ENCODE measurements at places on chromosomes 7 and 10.
A peak's percentile ranks its signal among the peaks of the same experiment; 100 is the strongest.

- DNase-seq, result no peak
These were observed 8.2 kb downstream of the VIPR2 start for GRCh38 chr7:159136442-159136841.

- no peak for DNase-seq
These were observed 331.8 kb downstream of the NRG3 start for GRCh38 chr10:82206831-82207230.

- DNase-seq, result no peak
These were observed 224.4 kb downstream of the ARHGAP12 start for GRCh38 chr10:31704195-31704594.

- no peak for DNase-seq
These were observed 16.1 kb downstream of the MYOF start for GRCh38 chr10:93465806-93466675.

DNA sequence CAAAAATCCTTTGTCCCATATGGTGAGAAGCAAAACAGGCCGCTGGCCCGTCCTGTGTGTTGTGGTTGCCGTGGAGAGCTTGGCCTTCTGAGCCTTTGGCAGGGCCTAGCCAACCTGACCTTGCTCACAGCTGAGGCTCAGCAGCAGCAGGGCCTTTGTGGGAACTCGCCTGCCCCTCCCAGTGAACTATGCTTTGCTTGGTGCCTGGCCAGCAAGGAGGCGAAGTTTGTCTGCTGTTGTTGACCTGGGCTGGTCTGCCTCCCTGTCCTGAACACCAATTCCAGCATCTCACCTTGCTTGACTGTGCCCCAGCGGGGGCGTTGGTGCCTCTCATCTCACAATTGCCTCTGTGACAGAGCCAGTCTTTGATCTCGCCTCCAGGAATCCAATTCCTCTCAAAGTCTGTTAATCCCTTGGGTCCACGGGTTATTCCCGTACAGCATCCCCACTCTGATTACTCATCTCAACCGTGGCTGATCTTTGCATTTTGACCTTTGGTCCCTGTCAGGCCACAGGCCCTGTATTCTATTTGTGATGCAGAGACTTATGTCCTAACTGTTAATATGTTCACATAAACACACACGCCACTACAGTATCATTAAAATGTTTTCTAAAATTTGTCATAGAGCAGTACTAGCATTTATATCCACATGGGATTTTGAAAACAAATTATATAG is 22.6 kb downstream of the EPDR1 start:
- no peak for DNase-seq

DNA sequence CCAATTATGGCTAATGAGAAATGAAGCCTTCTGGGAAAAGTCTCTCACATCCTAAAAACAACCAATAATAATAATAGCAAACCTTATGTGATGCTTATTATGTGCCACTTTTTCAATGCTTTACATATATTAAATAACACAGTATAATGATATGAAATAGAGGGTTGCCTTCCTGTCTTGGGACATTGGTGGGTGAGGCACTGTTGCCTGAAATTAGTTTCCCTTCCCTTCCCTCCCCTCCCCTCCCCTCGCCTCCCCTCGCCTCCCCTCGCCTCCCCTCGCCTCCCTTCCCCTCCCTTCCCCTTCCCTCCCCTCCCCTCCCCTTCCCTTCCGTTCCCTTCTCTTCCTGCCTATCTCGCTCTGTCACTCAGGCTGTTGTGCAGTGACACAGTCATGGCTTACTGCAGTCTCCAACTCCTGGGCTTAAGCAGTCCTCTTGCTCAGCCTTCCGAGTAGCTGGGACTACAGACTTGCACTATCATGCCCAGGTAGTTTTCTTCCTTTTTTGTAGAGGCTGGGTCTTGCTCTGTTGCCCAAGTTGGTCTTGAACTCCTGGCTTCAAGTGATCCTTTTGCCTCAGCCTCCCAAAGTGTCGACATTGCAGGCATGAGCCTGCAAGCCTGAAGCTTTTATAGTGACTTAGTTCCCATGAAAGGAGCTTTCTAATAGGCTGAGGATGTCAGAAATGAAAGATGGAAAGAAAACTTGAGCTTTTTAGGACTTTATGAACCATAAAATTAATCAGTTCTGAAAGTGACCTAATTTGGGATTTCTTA is 47.9 kb downstream of the PHTF2 start:
- no peak for DNase-seq

GRCh38 chr10:103911021-103911459 is 6.9 kb downstream of the STN1 start:
- peak; percentile 34 for DNase-seq

GRCh38 chr10:61278556-61278955 is 174.6 kb downstream of the TMEM26 start:
- no peak for DNase-seq

GRCh38 chr7:128427289-128427891 is 17.6 kb upstream of the IMPDH1 start:
- DNase-seq, result peak; percentile 35

- no peak for DNase-seq
These were observed 19.8 kb upstream of the TBL2 start for GRCh38 chr7:73597978-73598782.

DNA sequence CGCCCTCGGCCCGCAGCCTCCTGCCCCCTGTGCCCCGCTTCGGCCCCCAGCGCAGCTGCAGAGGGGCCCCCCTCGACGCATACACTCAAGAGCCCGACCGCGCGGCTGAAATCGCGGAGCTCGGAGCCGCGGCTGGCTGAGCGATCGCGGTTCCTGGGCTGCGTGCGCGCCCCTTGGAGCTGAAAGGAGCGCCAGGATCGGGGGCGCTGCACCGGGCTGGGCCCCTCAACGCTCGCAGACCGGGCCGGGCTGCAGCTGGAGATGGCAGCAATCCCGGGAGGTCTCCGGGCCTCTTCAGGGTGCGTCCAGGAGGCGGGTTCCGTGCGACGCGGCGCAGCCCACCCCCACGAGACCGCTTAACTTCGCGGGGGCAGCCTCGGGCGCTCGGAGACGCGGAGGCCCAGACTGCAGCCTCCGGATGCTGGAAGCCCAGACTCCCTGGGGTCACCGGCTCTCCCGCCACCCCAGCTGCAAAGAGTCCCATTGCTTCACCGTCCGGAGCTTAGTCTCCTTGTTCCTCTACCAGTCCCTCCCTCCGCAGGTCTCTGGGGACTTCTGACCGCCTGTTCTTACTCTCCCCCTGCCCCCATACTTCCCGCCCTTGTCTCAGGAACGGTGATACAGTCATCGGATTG is 73.0 kb upstream of the LRRC4 start:
- no peak for DNase-seq

DNA sequence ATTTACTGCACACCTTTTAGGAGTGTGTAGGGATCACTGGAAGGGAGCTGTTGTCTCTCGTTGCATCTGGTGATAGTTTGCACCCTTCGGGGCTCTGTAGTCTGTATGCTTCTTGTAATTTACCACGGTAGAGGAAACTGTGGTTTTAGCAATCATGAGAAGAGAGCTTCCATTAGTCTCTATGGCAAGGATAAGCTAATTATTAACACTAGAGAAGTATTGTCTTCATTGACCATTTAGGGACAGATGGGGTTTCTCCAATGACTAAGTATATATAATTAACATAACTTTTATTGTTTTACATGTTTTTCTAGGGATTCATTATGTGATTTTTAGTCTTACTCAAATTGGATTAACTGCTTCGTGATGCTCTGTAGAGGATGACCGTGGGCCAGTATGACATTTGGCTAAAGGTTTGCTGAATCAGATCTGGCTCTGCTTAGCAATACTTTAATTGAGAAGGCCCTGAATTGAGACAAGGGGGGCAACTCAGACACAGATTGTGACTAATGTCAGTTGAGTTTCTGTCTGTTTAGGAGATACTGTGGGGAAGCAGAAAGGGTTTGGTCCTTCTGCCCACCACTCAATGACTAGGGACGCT is 8.7 kb downstream of the SLC18A2 start:
- DNase-seq, result no peak

DNA sequence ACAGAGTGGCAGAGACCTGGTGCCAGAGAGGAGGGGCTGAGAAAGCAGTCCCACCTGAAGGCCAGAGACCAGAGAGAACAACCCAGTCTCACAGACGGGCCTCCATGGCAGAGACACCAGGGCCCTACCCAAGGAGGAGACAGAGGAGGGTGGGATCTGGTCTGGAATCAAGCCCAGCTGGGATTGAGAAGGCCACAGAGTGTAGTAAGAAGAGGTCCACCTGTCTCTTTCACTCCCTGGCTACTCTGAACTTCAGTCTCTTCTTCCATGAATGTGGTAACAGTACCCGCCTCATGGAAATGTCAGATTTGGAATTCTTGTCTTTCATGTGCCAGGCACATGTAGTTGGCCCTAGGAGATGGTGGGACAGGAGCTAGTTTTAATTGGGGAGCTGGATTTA is 55.6 kb downstream of the CLIP2 start:
- DNase-seq, result no peak

- no peak for DNase-seq
These were observed 1.5 kb downstream of the BCAP29 start for GRCh38 chr7:107581387-107582013.

GRCh38 chr7:92433019-92433418 is 14.3 kb upstream of the GATAD1 start:
- no peak for DNase-seq

GRCh38 chr7:66307591-66308215 is 102.6 kb downstream of the TPST1 start:
- no peak for DNase-seq

- DNase-seq, result peak; percentile 79
These were observed 49.8 kb downstream of the PRKCQ start for GRCh38 chr10:6530211-6530840.

- DNase-seq, result no peak
These were observed 5.9 kb upstream of the GARIN1A start for GRCh38 chr7:128666200-128666599.

DNA sequence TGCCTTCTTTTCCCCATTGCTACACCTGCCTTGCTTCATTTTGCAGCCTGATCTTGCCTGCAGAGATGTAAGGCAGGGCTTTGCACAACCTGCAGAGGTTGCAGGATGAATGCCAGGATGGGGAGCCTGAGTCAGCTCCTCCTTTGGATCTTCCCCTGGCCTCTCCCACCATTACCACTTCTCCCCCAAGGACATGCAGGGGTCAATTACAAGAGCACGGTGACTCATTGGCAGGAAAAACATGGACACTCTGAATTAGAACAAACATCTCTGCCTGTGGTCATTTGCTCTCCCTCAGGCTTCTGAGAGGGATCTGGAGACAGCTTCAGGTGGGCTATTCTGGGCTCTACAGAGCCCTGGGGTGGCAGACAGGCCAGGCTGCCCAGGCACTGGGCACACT is 89.2 kb downstream of the HERPUD2 start:
- no peak for DNase-seq

GRCh38 chr10:34866848-34867247 is 51.8 kb upstream of the PARD3 start:
- DNase-seq, result no peak

- DNase-seq, result no peak
These were observed 154.7 kb downstream of the ACTR3B start for GRCh38 chr7:152914014-152914844.

GRCh38 chr10:1635340-1635739 is 102.0 kb downstream of the ADARB2 start:
- DNase-seq, result no peak

- DNase-seq, result no peak
These were observed 33.0 kb upstream of the GALNTL5 start for GRCh38 chr7:151923097-151923876.

GRCh38 chr10:119859420-119860258 is 13.0 kb downstream of the MCMBP start:
- DNase-seq, result no peak

- peak; percentile 62 for DNase-seq
These were observed 13.5 kb downstream of the SFMBT2 start for GRCh38 chr10:7397049-7398035.

DNA sequence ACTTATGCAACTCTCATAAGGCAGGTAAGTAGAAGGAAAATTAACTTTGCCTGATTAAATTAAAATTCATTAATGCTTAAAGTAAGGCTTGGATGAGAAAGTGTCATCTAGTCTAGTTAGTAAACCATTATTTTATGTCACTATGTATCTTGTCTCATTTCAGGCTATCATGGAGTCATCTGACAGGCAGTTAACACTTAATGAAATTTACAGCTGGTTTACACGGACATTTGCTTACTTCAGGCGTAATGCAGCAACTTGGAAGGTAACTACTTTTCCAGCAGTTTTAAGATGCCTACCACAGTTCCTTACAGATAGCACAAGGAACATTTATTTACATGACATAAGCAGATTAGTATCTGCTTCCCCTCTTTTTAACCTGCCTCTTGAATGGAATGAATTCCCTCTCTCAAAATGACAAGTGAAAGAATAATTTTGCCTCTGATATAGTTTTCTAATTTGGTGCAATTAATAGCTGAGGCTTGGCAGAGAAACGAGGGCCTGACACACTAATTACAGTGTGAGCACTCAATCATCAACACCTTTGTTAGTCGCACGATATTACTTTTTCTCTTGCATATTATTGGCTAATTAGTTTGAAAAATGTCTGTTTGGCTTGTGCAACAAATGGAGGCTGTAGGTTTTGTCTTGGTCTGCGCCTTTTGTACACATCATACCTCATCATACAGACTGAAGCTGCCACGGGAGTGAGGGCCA is 245.0 kb downstream of the FOXP2 start:
- no peak for DNase-seq

GRCh38 chr10:51422311-51423120 is 276.9 kb downstream of the CSTF2T start:
- DNase-seq, result peak; percentile 39

DNA sequence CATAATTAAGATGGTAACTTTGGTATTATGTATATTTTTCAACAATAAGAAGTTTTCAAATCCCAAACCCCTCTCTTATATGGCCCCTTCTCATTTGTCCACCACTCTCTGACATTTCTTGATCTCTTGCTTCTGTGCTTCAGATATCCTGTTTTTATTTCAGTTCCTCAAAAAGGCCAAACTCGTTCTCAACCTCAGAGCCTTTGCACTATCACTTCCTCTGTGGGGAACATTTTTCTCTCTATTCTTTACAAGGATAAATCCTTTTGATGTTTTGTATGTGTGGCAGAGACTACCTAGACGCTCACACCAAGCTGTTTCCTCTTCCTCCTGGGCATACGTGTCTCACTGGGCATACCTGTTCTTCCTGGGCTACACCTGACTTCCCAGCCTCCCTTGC is 54.2 kb upstream of the FRMD4A start:
- DNase-seq, result no peak

DNA sequence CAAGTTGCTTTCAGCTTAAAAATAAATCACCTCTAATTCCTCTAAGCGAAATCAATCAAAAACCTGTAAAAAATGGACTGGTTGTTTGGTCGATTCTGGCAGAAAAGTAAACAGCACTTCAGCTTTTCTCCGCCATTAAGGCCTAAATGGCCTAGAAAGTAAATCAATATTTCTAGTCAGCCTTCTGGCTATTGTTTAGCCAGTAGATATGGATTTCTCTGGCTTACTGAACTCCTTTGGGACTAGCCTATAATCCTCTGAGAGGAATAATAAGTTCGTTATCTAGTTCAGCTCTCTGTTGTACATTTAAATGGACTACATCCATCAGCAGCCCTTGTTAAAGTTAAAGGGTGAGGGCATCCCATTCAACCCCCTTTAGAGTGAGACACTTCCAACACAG is 400.1 kb upstream of the ETV1 start:
- no peak for DNase-seq

- DNase-seq, result no peak
These were observed 98.7 kb downstream of the CELF2 start for GRCh38 chr10:11116361-11116760.

- no peak for DNase-seq
These were observed 63.0 kb downstream of the ZNF438 start for GRCh38 chr10:30968711-30969110.

Data from stimulated activated CD4-positive, alpha-beta T cell treated with anti-CD3 and anti-CD28 coated beads, Interleukin-15, amount 100 ng/mL, for 24 hours (primary cell).